ENCODE measurements at places on chromosomes 5 and 9.

GRCh38 chr5:179852993-179853547 lies 5.5 kb downstream of the MRNIP start:
- DNase-seq: no peak

GRCh38 chr9:125332527-125332926 lies 70.9 kb downstream of the GAPVD1 start:
- no peak for DNase-seq

GRCh38 chr9:27340285-27340674 lies 43.3 kb upstream of the EQTN start:
- no peak for DNase-seq

GRCh38 chr5:177356746-177357145 lies 978 bp upstream of the RGS14 start:
- DNase-seq: no peak

DNA sequence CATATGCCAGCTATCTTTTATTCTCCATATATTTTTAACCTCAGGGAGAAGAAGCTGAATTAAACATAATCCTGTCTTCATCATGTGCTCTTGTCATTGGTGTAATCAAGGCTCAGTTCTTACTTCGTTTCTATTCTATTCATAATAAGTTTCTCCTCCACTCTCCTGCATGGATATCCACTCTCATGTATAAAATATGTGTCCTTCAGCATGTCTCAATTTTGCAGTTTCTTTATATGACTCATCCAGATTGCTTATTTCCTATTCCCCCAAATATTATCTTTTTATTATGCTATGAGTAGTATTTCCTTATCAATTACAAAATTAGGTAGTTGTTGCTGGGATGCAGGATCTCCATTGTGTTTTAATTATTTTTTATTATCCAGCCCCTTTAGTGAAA lies 643.7 kb upstream of the ACO1 start:
- DNase-seq: no peak

- no peak for DNase-seq
Observed at GRCh38 chr9:129428864-129429577, 191.9 kb downstream of the C9orf50 start.

DNA sequence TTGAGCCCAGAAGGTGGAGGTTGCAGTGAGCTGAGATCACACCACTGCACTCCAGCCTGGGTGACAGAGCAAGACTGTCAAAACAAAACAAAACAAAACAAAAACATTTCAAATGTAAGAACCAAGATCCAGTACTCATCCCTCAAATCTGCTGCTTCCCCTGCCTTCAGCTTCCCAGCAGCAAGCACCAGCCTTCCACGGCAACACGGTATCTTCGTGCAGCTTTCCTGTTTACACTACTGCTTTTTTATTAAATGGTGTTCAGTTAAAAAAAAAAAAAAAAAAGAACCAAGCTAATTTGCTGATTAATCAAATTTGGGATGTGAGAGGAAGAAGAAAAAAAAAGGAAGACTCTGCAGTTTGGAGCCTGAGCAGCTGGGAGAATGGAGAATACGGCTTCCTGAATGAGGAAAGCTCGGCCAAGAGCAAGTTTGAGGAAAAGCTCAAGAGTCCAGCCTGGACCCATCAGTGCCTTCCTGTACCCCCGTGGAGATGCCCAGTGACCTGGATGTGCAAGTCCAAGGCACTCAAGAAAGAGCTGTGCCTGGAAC lies 28.0 kb upstream of the SLC2A8 start:
- DNase-seq: no peak

DNA sequence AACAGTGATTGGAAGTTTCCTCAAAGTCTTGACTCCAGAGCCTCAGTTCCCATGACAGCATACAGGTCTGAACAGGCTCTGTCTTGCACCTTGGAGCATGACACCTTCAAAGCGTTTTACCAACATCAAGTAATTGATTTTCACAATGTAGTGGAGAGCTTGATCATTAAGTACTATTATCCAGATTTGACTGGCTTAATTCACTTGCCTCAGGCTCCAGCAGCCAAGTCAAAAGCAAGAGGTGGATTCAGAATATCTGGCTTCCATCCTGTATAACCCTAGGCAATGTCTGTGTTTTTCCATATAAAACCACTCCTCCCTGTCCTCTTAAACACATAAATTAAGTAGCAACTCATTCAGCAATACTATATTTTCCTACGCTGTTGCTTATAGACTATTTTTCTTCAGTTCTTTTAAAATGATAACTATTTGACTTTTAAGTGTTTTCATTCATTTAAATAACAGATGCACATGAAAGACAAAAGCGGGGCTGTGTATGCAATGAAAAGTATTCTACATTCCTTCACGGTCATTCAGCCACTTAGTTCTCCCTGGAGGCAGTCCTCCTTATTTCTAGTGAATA lies 150.8 kb upstream of the RANBP3L start:
- no peak for DNase-seq

- DNase-seq: no peak
Observed at GRCh38 chr9:136554870-136555269, 9.0 kb upstream of the NOTCH1 start.

DNA sequence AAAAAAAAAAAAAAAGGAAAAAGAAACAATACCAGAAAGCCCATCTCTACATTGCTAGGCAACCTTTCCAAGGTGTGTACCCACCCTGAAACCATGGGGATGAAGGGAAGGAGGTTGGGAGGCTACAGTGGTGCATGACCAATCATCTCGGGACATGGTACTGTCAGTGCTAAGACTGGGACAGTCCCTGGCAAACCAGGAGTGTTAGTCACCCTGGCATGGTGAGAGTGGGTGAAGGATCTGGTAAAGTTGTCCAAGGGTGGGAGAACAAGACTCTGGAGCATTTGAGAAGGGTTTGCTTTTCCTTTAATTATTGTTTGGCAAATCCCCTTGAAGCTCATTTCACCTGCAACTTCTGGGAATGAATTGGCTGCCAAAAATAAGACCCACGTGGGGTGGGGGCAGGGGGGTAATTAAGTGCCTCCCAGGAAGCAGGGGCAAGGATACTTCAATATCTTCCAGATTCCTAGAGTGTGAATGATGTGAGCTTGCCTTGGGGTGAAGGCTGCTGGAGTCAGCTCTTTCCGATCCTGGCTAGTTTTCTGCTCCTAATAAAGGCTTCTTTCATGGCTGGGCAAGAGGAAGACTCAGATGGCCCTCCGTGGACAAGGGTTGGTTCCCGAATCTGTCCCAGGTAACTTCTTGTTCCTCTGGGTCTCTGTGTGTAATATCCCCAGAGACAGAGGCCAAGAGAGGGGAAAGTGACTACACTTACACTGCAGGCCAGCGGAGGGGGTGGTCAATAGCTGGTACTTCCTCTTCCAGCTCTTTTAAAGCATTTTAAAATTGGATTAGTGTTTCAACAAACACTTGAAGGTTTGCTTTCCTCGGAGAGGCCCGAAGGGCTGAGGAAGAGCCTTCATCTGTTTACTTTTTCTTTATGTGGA lies 61.6 kb upstream of the SPRY4 start:
- DNase-seq: no peak

DNA sequence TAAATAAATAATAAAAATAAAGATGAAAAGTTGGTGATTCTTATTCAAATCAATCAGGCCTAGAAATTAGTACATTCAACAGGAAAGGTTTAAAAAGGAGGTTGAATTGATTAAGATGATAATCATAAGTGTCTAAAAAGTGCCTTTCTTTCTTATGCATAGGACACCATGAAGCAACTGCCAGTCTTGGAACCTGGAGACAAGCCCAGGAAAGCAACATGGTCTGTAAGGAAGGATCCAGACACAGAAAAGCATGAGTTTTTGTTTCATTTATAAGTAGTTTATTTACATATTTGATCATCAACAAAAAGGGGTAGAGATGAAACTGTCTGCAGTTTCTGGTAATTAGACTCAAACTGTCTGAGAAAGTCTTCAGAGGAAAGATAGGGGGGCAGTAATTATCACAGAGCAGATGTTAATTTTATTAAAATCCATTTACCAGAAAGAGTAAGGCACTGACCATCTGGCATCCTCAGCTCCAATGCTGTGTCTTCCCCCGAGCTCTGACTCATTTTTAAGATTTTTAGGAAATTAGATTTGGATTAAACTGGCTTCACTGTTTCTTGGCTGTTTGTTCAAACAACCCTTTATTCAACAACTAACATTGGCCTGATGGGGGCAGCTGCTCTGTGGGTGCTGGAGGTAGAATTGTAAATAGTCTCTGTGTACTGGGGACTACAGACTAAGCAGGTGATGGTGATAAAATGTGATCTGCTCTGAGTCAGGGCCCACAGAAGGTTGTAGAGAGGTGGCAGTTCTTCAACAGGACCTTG lies 2.7 kb downstream of the RABEPK start:
- DNase-seq: no peak

GRCh38 chr5:138243794-138244193 lies 30.6 kb downstream of the GFRA3 start:
- DNase-seq: no peak

DNA sequence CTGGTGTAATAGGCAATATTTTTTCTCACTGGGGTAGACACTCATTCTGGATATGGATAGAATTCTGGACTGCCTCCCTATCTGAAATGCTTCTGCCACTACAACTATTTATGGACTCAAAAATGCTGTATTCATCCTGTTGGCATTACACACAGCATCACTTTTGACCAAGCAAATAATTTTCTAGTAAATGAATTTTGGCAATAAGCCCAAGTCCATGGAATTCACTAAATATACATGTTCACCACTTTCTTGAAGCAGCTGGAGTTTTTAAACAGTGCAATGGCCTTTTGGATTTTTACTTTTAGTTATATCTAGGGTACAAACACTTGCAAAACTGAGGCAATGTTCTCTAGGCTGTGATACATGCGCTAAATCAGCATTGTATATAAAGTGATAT lies 724.9 kb upstream of the EDIL3 start:
- DNase-seq: no peak

- no peak for DNase-seq
Observed at GRCh38 chr5:76082772-76083554, at the start of gene SV2C. TSS of gene SV2C (plus strand) at chr5:76083383. CDS start at chr5:76131751, 48,368 bp downstream.

- no peak for DNase-seq
Observed at GRCh38 chr9:100865648-100866047, 162.9 kb upstream of the PLPPR1 start.

DNA sequence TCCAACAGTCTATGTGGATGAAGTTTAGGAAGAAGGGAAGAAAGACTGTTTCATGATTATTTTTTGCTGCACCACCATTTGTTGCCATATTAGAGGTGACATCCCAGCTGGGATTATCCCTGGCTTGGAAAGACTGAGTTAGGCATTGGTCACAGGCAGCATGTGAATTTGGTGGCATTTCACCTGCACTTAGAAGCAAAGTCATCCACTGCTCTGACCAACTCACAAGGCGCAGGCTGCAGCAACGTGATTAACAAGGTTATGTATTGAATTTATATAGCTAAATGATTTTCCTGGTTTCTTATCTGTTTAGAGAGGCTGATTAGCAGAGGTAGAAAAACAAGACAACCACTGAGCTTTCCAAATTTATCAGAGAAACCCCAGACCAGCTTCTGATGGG lies 2.7 kb downstream of the FYB1 start:
- DNase-seq: no peak

GRCh38 chr9:27282269-27282668 lies 14.7 kb downstream of the EQTN start:
- no peak for DNase-seq

DNA sequence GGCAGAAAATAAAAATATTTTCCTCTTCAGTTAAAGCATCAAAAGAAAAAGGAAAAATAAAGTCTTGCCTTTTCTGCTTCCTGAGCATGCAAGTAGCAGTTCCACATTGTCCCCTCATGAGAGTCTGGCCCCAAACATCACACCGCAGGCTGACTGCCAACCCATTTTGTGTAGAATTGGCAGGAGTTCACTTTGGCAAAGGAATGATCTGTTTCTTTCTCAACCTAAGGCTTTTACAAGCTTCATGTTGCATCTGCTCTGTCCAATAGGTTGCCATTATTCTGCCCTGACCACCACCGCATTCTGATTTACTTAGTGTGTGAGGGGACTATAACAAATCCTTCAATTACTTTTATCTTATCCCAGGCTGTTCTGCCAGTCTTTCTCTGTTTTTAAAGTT lies 249.5 kb downstream of the ISL1 start:
- no peak for DNase-seq

DNA sequence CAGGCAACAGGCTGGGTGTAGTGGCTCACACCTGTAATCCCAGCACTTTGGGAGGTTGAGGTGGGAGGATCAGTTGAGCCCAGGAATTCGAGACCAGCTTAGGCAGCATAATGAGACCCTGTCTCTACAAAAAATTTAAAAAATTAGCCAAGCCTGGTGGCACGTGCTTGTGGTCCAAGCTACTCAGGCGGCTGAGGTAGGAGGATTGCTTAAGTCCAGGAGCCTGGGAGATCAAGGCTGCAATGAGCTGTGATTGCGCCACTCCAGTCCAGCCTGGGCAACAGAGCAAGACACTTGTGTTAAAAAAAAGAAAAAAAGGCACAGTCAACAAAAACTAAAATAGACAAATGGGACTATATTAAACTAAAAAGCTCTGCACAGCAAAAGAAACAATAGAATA lies 29.3 kb downstream of the ATP6V0E1 start:
- DNase-seq: no peak

DNA sequence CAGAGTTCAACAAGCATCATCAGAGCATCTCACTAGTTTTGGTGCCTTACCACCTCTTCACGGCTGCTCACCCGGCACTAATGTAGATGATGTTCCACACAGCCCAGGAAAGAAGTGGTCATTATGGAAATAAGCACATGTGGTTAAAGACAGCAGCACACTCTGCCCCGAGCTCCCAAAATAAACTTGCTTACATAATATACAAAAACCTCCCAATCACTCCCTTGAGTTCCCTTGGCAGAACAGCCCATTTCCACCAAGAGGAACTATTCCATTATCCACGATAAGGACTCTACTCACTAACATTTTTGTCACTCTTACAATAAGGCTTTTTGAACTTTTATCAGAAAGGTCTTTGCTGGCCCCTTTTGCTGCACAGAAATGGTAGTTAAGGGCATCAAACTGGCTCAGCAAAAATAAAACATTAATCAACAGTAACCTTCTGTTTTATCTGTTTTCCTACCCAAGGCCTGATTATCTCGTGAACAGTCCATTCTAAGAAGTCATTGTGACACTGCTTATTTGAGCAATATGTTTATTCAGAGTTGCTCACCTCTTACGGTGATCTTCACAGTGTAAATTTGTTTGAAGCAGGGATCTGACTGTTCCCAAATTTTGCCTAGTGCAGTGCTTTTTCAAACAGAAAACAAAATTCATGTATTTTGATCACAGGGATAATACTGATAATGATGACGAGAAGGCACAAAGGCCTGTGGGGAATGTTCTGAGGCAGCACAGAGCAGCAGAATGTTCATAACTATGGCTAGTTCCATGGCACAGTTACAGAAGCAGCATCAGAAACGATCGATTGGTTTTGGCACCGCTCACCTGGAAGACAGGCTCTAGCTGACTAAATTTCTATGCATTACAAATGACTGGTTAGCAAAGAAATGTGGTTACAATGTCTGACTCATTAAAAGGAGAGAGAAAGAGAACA lies 399.8 kb upstream of the PIK3R1 start:
- DNase-seq: no peak

- no peak for DNase-seq
Observed at GRCh38 chr9:16236882-16237281, 633.6 kb downstream of the BNC2 start.

Data from stimulated activated CD4-positive, alpha-beta T cell treated with anti-CD3 and anti-CD28 coated beads, TNF-alpha, amount 100 ng/mL, for 1 hour (primary cell).